ENCODE measurements at places on chromosomes 12 and 14.

- no peak for DNase-seq
Observed at GRCh38 chr14:75911883-75912282, 69.9 kb downstream of the TGFB3 start.

DNA sequence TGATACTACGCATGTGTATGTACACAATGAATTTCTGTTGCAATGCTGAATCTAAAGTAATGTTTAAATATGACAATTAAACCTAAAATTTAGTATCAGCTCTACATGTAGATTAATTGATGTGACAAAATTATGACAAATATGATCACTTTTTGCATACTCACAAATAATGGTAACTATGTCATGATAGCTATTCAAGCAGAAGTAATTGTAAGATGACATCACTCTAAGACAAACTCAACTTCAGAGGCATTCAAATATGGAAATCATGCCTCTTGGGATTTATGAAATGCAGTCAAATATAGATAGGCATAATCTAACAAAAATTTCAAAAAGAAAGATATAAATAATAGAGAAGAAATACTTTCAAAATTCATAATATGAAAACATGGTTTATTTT, 571.7 kb upstream of the LRFN5 start:
- no peak for DNase-seq

DNA sequence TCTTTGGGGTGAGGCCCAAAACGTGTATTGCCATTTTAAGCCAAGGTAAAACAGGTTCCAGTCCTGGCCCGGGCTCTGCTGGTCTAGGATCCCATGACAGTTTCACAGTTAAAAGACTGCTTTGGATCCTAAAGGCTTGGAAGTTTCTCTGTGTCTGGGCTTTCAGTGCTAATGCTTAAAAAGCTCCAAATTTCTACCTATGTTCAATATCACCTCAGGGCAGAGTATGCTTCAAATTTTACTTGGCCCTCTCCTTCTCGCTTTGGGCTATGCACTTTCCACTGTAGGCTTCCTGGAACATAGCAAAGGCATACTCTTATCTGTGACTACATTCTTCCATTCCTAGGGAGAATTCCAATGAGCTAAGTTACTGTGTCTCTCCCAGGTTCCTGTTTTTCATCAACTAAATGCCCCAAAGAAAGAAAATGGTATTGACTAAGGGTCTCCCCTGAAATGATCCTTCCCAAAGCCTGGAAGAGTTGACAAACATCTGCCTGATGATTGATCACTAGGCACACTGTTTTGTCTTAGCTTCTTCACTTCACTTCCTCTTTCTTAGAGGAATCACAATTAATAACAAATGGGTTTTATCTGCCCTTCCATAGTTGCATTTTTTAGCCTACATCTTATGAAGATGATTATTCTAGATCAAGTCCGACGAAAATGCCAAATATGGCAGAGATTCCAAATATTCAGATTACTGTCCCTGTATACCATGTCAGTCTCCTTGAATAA, 79.4 kb downstream of the TMTC2 start:
- no peak for DNase-seq

DNA sequence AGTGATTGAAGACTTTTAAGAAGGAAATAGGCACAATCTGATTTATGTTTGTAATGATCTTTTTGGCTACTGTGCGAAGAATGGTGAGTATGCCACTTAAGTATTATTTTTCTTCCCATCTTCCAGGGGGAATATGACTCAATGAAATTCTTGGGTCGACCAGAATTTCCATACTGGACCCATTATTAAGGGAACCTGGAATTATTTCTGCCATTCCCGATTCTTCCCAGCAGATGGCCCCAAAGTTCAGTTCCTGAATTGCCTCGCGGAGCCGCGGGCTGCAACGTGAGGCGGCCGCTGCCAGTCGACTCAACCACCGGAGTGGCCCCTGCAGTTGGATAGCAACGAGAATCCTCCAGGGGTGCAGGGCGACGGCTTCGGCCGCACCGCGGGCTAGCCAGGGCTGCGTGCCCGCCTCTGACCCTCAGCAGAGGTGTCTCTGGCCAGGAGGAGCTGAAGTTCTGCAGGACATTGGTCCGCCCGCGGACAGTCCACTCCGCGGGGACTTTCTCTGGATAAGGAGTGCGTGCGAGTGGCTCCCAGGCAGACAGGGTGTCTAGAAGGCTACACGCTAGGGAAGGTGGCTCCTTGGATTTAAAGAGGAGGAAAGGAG, 628 bp upstream of the TSHR start:
- DNase-seq: peak; percentile 59

DNA sequence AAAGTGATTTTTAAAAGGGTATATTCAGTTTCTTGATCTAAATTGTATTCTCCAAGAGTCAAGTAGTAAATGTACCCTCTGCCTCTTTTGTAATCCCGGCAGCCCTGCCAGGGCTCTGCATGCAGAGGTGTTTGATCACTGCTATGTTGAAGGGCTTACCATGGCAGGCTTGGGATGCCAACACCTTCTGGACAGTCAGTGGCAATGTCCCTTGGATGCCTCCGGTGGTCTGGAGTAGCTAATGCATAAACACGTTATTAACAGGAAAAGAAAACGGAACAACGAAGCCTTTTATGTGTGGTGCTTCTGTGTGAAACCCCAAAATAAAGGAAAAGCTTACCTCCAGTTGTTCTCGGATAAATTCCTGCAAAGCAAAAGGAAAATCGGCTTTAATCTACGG, 19.9 kb downstream of the EIF2B2 start:
- no peak for DNase-seq

DNA sequence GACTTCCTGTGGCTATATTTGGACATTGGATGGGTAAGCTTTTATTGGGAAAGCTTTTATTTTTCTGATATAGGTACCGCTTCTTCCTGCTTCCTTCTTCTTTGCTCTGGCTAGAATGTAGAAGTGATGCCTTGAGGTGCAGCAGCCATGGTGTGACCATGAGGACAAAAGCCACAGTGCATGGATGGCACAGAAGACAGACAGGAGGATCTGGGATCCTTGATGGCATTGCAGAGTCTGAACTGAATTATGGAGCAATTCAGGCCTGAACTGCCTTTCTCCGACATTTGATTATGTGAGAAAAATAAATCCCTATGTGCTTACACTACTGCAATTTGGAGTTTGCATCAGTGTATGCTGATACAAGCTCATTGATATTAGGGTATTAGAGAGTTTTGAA, 191.3 kb upstream of the CRY1 start:
- DNase-seq: no peak
